ENCODE measurements at places on chromosomes 3 and 15.

DNA sequence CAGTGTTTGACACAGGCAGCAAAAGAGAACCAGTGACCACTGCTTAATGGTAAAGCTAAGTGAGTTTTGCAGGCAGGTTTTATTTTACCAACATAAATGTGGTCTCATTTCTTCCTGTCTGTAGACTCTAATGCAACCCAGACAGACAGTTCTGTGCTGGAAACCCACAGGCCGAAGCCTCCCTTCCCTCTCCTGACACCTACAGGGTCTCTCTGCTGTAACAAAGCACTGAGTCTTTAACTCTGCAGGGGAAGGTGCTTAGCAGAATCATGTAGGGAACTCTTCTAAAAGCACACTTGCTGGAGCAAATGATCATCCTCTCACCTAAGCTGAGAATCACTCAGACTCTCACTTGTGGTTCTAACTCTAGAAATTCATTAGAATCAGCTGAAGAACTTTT is 200.3 kb downstream of the KBTBD8 start:
- no peak for DNase-seq

DNA sequence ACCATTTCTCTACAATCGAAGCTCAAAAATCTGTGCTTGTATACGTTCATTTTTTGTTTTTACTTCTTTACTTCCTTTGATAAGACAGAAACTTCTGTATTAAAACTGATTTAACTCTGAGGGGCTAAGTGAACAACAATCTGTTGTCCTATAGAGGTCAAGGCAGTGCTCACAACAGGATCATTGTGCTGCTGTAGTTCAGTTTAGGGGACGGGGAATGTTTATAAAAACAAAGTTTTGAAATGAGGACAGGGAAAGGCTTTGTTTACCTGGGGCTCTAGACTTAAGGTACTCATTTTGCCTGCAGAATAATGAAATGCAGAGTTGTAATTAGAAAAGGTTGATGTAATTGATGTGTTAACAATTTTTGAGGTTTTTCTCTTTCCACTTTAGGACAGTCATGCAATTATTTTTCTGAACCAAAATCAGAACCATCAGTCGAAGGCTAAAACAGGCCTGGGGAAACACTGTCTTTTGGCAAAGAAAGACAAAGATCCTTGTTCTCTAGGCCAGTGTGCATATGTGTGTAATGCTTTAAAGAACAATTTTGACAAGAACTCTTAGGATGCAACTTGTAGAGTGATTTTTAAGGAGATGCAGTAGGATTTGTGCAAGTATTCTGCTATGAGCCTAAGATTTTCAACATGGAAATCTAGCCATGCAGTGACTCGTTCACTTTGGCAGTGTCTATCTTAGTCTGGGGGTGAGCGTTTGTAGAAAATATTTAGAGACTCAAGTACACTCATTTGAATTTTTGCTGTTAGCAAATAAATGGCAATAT is 165.2 kb downstream of the PGPEP1L start:
- DNase-seq: no peak

- DNase-seq: no peak
These were observed 185.4 kb downstream of the XXYLT1 start for GRCh38 chr3:195085356-195086130.

DNA sequence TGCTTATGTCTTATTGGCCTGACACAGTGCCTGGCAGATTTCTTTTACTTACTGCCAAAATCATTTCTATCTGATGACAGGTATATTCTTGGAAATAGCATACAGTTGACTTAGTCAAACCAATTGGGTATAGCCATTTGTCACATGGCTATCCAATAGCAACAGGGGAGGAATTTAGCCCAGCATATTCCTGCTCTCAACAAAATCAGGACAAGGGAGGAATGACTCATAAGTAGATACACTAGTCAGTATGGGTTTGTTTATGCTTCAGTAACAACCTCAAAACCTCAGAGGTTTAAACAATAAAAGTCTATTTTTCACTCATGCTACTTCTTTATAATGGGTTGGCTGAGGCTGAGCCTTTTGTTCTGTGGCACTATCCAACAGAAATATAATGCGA is 38.0 kb upstream of the VILL start:
- DNase-seq: no peak

DNA sequence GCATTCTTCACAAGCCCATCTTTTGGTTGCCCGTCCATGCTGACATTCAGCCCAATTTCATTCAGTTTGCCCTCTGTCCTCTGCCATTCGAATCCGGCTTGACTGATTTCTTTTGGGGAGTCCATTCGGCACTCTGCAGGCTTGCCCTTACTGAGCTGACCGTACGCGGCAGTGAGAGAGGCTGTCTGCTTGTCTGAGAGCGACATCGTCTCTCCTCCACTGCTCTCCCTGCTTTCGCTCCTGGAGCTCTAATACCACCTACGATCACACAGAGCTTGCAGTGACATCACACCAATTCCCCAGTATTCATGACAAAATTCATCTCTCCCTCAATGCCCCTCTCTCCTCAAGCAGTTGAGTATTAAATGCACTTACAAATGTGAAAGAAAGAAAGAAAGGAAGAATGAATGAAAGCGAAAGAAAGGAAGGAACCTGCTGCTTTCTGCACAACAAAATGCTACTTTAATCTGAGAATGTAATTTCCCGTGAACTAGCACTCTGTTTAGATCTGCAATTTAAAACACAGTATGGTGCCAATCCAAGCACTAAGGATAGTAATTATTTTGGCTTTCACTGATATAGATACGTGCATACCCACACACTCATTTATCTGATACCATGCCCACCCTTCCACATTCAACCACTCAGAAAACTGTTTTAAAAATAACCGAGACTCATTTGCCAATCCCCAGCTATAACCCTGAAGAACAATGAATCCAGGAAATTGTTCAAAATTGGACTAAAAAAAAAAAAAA is 89.5 kb downstream of the DHX30 start:
- no peak for DNase-seq

- DNase-seq: no peak
These were observed 428.5 kb upstream of the CNTN3 start for GRCh38 chr3:75042941-75043340.

- no peak for DNase-seq
These were observed 51.5 kb upstream of the GSK3B start for GRCh38 chr3:120145542-120146285.

DNA sequence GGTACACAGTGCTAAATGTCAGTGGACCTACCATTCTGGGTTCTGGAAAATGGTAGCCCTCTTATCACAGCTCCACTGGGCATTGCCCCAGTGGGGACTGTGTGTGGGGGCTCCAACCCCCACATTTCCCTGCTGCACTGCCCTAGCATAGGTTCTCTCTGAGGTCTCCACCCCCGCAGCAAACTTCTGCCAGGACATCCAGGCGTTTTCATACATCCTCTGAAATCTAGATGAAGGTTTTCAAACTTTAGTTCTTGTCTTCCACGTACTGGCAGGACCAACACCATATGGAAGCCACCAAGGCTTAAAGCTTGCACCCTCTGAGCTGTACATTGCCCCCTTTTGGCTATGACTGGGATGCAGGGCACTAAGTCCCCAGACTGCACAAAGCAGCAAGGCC is 788.2 kb upstream of the ALCAM start:
- no peak for DNase-seq

DNA sequence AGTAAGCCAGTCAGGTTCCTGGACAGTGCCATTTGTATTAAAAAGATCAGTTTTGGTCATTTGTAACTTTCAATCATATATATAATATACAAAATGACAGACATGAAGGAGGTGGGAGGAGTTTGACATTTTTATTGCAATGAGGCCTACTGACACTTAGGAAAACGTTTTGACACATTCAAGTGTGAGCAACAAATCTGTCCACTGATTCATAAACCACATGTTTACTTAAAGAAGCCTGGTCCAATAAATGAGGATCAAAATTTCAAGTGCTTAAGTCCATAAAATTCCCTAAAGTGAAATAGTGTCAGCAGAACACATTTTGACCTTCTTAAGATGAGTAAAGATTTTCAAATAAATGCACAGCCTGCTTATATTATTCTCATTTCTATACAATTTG is 137.3 kb downstream of the MECOM start:
- DNase-seq: no peak

GRCh38 chr15:69629631-69630161 is 177.1 kb downstream of the RPLP1 start:
- no peak for DNase-seq

DNA sequence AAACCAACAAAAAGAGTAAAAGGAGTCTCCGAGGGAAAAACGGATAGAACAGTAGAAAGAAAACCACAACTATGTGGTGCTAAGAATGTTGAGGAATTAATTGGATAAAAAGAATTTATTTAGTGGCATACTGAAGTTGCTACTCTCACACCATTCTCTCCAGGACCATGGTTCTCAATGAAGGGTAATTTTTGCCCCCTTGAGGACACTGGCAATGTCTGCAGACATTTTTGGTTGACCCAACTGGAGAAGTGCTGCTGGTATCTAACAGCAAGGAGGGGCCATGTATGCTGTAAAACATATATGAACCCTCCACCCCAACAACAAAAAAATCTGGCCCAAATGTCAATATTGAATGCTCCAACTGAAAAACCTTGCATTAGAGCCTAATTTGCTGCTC is 85.9 kb upstream of the CSPG5 start:
- no peak for DNase-seq

DNA sequence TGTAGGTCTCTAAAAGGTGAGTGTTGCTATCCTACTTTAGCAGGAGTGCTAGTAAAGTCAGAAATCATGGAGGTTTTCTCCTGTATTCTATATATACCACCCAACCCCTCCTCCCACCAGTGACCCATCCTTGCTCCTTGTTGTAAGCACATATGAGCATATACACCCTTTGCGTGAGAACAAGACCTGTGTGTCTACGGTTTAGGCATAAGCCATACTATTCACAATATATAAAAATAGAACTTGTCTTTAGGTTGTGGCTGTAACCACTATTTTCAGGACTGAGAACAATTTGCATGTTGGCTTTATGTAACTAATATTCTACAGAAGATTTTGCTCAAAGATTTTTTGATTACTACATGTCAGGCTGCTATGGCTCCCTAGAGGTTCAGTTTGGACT is 59.1 kb upstream of the TOP2B start:
- DNase-seq: no peak

DNA sequence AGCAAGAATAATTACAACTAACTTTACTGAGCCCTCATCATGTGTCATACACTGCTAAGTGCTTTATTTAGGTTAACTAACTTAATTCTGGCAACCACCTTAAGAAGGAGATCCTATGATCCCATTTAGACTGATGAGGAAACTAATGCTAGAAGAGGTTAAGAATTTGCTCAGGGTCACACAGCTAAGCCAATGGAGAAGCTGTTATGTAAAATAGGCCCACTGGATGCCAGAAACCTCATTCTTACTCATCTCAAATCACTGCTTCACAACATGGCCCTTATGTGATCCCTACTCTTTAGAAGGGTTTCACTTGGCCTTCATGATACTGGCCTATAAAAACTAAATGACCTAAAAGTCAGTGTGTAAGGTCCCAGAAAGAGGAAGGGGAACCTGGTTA is 41.2 kb downstream of the IMPG2 start:
- DNase-seq: no peak

- no peak for DNase-seq
These were observed 61.1 kb downstream of the AMOTL2 start for GRCh38 chr3:134312873-134313846.

DNA sequence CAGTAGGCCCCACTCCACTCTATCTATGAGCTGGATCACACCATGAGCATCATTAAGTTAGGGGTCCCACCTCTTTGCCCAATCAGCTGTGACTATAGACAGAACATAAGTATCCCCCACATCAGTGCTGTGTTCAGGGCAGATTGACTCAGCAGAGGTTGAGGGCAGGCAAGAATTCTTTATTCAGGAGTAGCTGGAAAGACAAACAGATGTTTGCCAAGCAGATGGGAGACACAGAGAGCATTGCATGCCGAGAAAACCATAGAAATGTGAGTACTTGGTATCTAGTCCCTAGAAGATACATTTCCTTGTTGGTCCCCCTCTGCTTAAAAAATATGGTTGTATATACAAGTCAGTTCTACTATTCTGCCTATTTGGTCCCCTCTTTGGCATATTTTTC is 440.8 kb downstream of the RAP2B start:
- DNase-seq: no peak

- no peak for DNase-seq
These were observed 380.7 kb downstream of the PLOD2 start for GRCh38 chr3:145780301-145780700.

GRCh38 chr3:9739181-9739580 is 7.6 kb downstream of the BRPF1 start:
- no peak for DNase-seq

DNA sequence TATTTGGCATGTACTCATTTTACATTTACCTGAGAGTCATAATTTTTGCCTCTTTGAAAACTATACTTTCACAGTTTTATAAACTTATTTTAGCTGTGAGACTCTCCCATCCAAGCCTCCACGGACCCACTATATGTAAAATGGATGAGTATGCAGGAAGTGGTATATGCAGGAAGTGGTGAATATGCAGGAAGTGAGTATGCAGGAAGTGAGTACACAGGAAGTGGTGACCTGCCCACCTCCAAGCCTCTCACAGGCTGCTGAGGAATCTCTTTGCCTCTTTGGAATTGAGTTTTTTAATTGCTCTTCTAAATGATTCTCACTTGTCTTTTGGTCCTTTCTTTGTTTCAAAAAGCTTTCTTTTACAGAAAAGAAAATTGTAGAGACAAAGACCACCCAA is 85.2 kb downstream of the KBTBD8 start:
- peak; percentile 19 for DNase-seq

- no peak for DNase-seq
These were observed 249.0 kb downstream of the AGBL1 start for GRCh38 chr15:86328658-86329057.

GRCh38 chr3:9226326-9226725 is 23.1 kb downstream of the SRGAP3 start:
- DNase-seq: no peak

DNA sequence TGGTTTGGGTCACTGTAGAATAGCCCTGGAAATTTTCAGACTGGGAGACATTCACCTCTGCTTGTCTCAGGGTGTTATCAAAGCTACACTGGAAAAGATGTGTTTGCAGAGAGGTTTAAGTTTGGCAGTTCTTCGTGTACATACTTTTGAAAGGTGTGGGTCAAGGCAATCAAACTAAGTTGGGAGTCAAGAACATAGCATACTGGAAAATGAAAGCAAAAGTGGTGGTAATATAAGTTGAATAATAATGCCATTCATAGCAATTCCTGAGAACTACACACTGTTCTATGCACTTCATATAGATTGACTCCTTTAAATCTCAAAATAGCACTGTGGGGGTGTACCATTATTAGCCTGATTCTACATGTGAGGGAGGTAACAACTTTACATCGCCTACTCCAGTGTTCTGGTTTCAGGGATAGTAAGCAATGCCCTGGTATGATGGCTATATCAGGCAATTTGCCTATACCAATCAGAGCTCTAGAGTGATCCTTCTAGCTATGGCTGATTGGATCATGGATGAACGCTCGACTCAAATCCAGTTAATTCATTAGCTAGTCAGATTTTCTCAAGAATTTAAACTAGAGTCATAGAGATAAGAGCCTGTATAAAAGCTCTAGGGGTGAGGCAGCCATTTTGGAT is 44.6 kb upstream of the RASGRP1 start:
- DNase-seq: no peak

Measured in GM12864 (cell line).